ENCODE measurements at places on chromosomes 3 and 15.
A peak's percentile ranks its signal among the peaks of the same experiment; 100 is the strongest.

GRCh38 chr3:38226273-38226672, 39.3 kb upstream of the SLC22A13 start:
- no peak for DNase-seq

DNA sequence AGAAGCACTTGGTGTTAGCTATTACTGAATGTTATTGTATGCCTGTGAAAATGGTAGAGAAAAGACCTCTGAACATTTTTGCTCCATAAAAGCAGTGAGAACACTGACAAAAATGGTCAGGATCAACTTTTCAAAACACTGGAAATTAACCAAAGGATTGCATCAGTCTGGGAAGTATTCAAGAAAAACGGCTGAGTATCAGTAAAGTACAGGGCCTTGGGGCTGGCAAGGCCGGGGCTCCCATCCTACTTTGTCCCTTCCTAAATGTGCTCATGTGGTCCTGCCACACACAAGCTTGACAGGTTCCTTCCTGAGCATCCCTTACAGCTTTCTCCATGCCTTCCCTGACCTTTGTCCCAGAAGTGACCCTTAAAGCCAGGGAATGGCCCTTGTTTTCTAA, 84.0 kb downstream of the CFAP20DC start:
- DNase-seq: no peak

DNA sequence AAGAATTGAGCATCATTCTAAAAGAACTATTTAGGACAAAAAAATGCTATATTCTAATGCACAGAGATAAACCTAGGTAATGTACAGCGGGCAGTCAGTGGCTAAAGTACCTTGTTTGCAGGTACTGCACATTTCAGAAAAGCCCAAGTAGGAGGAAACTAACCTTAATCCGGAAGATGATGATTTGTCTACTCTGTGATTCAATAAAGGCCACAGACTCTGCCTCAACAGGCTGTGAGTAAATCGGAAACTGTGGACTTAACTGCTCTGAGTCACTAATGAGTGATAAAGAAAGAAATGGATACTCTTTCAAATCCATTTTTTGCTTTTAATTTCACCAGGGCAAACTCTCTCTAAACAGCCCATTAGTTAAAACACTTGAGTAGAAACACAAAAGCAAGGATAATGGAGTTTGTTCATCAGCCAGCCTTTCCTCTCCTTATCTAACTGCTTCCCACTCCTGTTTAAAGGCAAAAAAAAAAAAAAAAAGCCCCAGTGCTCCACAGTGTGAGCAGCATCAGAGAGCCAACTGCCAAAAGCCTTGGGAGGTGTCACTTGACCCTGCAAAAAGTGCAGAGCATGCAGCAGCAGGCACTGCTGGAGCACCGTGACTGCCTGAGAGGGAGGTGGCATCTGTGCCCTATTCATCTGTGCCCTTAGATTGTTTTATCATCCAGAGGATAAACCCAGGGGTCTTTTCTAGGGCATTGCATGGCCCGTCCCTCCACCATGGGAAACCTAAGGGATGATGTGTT, 187.7 kb downstream of the SATB1 start:
- DNase-seq: no peak

GRCh38 chr3:67657192-67657591, 2.8 kb upstream of the SUCLG2 start:
- no peak for DNase-seq

GRCh38 chr3:159273070-159273469, 471.2 kb downstream of the MFSD1 start:
- no peak for DNase-seq

DNA sequence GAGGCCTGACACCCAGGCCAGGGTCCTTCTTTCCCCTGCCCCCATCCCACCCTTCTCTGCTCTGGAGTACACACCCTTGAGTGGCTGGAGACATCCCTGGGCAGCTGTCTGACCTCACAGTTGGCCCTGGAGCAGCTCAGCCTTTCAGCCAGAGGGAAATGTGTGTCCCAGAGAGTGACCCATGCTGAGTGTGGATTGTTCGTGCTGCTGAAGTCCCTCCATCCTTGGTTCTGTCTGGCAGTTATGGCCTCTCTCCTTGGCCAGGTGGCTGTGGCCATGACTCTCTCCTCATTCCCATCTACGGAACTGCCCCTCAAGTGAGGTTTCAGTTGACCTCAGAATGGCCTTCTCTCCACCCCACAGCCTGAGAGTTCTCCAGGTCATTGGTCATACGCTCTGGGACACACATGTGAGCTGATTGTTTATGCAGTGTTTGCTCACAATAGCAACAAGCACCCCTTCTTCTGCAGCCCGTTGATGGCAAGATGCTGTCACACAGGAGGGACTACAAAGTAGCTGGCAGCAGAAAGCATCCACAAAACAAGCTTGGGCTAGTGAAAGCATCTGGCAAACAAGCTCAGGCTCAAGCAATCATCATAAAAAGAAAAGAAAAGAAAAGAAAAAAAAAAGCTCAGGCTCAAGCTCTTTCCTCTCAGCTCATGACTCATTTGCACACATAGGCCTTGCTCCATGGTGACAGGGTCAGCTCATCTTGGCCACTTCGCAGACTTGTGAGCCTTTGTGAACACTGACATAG, 55.3 kb upstream of the ITGA11 start:
- DNase-seq: no peak

- DNase-seq: no peak
These were observed 717.5 kb downstream of the TUSC7 start for GRCh38 chr3:117427081-117427480.

GRCh38 chr15:39254181-39254580, 326.7 kb upstream of the THBS1 start:
- DNase-seq: no peak

DNA sequence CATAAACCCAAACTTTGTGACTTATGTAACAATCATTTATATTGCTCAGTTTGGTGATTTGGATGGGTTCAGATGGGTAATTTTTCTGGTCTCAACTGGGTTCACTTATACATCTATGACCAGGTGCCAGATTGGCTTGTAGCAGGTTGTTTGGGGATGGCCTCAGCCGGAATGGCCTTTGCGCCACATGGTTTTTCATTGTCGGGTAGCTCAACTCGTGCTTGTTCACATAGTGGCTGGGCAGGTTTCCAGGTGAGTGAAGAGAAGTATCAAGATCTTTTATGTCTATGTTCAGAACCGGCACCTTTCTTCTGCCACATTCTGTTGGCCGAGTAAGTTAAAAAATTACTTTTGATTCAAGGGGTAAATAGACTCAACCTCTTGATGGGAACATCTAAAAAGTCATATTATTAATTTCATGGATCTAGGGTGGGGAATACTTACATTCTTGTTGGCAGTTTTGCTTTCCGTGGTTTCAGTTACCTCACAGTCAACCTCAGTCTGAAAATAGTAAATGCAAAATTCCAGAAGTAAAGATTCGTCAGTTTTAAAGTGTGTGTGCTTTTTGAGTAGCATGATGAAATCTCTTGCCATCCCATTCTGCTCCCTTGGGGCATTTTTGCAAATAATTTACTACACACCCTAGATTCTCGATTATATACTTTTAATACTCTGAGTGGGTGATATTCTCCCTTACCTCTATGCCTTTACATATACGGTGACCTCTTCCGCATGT, 745.7 kb upstream of the CCDC54 start:
- no peak for DNase-seq

DNA sequence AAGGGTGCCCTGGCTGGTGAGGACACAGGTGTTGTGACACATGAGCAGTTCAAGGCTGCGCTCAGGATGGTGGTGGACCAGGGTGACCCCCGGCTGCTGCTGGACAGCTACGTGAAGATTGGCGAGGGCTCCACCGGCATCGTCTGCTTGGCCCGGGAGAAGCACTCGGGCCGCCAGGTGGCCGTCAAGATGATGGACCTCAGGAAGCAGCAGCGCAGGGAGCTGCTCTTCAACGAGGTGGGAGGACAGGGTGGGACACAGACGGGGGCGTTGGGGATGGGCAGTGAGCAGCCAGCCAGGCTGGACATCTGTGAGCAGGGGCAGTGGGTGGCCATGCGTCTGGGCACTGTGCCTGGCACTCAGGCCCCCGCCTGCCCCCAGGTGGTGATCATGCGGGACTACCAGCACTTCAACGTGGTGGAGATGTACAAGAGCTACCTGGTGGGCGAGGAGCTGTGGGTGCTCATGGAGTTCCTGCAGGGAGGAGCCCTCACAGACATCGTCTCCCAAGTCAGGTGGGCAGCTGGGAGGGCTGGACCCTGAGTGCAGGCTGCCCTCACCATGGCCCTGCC, 10.3 kb downstream of the ANKRD63 start:
- DNase-seq: no peak

- no peak for DNase-seq
These were observed 222.4 kb downstream of the CD47 start for GRCh38 chr3:107868449-107868848.

GRCh38 chr3:12922306-12922705, 80.9 kb upstream of the RPL32 start:
- DNase-seq: no peak

- no peak for DNase-seq
These were observed 10.9 kb downstream of the AMOTL2 start for GRCh38 chr3:134363381-134363755.

- peak; percentile 32 for DNase-seq
These were observed 2.9 kb upstream of the PRRT3 start for GRCh38 chr3:9955067-9955502.

- no peak for DNase-seq
These were observed 105.3 kb downstream of the UNC13C start for GRCh38 chr15:54083501-54083900.

GRCh38 chr3:14555835-14556234, 15.7 kb upstream of the GRIP2 start:
- DNase-seq: no peak

- DNase-seq: no peak
These were observed 73.2 kb upstream of the CTXND1 start for GRCh38 chr15:80325206-80325605.

GRCh38 chr3:58566398-58567250, 10.6 kb downstream of the FAM107A start:
- no peak for DNase-seq

DNA sequence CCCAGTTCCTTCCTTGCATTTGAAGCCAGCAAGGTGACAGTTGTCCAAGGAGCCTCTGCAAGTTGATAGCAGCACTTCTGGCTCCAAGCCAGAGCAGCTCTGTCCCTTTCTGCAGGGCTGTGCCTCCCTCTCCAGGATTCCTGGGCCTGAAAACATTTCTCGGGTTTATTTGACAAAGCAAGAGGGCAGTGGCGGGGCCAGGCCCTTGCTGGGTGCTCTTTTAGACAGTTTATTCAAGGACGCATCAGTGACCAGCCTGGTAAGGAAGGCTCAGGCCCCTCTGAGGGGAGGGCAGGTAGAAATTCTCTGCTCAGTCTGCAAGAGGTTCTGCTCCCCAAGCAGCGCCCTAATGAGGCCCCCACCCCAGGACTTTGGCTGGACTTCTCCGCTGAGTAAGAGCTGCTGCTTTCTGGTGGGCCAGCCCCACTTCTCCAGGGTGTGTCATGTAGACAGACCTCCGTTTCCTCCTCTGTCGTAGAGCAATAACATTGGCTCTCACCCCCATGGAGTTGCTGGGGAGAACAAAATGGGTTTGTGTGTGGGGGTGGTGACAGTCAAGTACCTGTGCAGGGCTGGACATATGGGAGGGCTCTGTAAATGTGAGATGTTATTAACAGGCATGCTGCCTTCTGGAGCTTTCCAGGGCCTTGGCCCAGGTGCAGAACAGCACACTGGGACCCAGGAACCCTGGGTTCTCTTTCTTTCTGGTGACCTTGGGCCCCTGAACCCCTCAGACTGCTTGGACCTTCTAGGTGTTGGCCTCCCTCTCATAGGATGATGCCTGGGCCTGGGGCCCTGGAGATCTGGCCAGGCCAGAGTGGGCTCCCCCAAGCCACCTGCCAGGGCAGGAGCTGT, 146.2 kb upstream of the TLE3 start:
- no peak for DNase-seq

DNA sequence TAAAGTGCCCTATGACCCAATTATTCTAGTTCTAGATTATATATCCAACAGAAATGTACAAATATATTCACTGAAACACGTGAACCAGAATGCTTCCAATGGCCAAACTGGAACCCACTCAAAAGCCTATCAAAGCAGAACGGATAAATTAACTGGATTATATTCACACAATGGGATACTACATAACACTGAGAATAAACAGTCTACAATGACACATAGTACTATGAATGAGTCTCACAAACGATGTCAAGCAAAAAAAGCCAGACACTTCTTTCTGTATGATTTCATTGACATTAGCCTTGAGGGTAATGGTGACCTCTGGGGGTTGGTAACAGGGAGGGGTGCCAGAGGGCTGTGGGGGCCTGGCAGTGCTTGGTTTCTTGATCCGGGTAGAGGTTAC, 50.9 kb upstream of the HACD2 start:
- DNase-seq: no peak

DNA sequence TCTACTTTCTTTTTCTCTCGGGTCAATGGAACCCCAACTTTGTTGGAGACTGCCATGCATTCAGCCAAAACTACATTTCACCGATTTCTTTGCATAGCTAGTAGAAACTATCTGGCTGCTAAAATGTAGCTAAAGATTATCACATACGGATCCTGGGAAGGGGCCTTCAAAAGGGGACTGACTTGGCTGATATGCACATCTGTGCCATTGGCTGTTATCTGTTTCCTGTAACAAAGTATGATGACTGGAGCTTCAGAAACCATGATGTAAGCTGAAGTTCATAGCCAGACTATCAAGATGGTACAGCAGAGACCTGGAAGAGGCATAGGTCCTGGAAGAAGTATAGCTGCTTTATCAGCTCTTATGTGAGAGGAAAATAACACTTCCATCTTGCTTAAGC, 179.1 kb downstream of the NSUN3 start:
- DNase-seq: no peak

- DNase-seq: no peak
These were observed 438 bp downstream of the THBS1 start for GRCh38 chr15:39581242-39581792.

GRCh38 chr15:36008719-36009118, 462.8 kb upstream of the DPH6 start:
- DNase-seq: no peak

DNA sequence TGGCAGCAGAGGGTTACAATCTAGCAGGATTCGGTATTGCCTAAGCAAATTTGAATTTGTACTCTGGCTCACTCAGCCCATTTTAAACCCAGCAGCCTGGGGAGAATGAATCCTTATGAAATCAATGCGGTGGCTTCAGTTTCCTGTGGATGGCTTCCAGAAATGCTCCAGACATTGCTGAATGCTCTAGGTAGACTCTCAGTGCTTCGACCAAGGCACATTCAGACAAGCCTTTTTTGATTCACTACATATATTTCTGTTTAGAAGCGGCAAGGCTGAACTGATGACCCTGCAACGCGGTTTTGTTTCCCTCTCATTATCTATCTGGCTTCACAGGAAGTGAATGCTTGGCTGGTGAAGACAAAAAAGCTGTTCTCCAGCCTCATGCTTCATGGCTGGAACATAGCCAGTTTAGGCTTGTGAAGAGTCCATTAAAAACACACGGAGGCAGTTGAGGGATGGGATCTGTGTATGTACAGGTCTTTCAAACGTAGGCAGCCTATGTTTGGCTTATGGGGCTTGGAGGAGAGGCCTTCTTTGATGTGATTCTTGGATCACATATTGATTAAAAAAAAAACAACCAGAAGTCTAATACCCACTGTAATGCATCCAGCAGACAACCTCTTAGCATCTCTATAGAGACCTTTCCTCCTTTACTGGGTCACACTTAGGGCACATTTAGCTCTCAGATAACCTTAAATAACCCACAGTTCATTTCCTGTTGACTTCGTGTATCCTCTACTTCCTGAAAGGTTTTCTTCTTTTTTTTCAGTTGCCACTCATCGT, 400.2 kb upstream of the TBL1XR1 start:
- DNase-seq: peak; percentile 95

Data from DMS79 (cell line).